ENCODE measurements at places on chromosomes 7 and 10.

DNA sequence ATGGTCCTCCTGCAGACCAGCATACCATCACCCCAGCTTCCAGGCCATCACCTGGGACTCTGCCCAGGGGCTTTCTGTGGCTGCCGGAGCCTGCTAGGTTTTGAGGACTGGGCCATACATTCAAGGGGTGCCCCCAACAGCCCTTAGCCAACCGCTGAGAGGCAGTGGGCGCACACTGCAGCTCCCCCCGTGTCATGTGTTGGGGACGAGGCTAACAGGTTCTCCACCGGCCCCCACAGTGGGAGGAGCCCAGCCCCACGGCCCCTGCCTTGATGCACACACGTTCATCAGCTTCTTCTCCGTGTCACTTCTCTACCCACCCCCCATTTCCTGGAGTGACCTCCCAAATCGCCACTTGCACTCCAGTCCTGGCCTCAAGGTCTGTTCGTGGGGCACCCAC lies 543.2 kb upstream of the FOXK1 start:
- DNase-seq, result no peak

- no peak for DNase-seq
These were observed 48.8 kb upstream of the PSAP start for GRCh38 chr10:71899665-71900412.

DNA sequence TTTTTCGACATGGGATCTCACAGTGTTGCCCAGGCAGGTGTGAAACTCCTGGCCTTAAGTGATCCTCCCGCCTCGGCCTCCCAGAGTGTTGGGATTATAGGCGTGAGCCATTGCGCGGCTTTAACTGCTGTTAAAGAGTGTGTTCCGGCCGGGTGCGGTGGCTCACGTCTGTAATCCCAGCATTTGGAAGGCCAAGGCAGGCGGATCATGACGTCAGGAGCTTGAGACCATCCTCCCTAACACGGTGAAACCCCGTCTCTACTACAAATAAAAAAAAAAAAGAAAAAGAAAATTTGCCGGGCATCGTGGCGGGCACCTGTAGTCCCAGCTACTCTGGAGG lies 1.1 kb downstream of the RABGEF1 start:
- no peak for DNase-seq

DNA sequence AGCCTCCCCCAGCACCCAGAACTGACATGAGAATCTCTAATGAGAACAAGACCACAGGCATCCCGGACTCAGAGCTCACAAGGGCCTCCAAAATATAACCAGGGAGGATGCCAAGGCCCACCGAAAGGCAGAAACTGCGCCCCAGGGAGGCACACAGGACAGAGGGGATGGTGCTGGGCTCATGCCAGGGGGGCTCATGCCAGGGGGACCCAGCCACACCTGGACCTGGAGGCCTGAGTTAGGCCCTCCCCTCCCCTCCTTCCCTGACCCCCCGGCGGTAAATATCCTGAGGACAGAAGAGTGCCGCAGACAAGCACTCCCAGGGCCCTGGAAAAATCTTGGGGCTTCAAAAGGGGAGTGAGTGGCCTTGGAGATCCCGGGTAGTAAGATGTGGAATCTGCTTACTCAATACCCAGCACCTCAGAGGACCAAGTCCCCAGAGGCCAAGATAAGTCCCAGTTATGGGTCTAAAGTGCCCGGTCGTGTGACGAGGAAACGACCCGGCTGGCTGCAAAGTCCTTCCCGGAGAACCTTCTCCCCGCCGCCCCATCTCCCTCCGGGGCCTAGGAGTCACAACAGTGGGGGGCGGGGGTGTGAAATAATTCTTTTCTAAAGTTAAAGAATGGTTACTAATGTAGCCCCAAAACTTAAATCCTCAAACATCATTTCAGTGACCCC lies 11.9 kb downstream of the PDGFA start:
- no peak for DNase-seq

GRCh38 chr10:106716381-106716780 lies 448.1 kb downstream of the SORCS1 start:
- DNase-seq, result no peak

DNA sequence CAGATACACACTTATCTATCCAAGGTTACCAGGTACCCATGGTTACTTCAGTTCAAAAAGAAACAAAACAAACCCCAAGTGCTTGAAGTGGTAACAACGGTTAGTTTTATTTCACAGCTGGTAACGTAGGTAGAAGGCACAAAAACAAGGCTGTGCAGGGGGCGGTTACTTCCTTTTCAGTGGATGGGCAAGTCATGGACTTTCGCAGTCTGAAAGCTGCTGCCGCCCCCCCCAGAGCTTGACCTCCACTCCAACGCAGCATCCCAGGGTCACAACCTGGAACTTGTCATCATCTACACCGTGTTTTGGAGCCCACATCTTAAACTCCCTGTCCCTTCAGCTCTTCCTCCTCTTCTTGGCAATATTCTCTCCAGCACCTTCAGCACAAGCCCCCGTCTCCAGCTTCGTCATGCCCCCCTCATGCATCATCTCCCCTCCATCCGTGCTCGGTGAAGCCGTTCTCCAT lies 181.2 kb upstream of the ITGB1 start:
- no peak for DNase-seq

GRCh38 chr7:102287111-102287980 lies 678 bp downstream of the SH2B2 start:
- no peak for DNase-seq

DNA sequence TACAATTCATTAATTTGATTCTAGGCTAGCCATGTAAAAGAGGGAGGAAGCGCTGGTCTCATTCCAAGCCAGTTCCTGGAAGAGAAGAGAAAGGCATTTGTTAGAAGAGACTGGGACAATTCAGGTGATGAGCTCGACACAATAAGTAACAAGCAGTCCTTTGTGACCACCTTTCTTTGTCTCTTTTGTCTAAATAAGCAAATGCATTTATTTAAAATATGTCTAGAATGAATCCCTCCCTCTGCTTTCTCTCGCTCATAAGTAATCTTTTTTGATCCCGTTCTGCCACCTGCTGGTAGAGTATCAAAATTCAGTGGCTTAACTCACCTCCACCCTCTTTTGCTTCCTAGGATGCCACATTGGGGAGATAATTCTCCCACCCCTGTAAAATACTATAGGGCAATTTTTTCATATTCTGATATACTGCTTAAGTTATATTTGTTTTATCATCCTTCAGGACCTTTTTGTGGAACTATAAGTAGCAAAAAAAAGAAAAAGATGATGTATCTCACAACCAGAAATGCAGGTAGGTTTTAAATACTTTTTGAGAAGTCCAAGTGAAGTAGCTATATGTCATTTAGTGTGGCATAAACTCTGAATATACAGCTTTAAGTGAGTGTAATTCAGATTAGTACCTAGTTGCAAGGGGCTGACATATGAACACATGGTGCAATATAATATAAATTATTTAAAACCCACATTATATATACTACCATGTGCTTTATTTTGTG lies 91.5 kb downstream of the GSDME start:
- DNase-seq, result no peak

DNA sequence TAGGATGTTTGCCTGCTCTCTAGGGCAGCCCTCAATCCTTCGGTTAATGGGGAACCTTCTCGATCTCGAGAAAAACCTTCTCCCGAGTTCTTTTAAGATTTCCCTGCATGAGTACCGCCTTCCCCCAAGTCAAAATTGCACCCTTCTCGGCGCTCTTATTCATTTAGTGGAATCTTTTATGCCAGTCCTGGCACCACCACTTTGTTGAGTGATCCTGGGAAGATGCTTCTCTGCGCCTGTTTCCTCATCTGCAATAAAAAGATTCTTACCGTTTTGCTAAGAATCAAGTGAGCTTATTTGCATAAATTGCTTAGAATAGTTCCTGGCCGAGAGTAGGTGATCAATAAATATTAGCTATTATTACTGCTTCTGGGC lies 697 bp downstream of the ARPC1A start:
- DNase-seq, result no peak

GRCh38 chr10:30836406-30836805 lies 195.3 kb downstream of the ZNF438 start:
- DNase-seq, result no peak

DNA sequence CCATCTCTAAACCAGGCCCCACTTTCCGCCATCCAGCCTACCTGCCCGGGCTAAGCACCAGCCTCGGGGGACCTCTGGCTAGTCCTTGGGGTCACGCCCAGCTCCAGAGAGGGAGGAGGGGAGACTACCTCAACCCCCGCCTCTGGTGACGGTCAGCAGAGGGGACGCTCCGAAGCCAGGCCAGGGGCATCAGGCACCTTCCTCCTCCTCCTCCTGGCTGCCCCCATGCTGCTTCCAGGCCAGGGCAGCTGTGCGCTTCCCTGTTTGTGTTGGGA lies 4.0 kb upstream of the SMARCD3 start:
- DNase-seq, result no peak

DNA sequence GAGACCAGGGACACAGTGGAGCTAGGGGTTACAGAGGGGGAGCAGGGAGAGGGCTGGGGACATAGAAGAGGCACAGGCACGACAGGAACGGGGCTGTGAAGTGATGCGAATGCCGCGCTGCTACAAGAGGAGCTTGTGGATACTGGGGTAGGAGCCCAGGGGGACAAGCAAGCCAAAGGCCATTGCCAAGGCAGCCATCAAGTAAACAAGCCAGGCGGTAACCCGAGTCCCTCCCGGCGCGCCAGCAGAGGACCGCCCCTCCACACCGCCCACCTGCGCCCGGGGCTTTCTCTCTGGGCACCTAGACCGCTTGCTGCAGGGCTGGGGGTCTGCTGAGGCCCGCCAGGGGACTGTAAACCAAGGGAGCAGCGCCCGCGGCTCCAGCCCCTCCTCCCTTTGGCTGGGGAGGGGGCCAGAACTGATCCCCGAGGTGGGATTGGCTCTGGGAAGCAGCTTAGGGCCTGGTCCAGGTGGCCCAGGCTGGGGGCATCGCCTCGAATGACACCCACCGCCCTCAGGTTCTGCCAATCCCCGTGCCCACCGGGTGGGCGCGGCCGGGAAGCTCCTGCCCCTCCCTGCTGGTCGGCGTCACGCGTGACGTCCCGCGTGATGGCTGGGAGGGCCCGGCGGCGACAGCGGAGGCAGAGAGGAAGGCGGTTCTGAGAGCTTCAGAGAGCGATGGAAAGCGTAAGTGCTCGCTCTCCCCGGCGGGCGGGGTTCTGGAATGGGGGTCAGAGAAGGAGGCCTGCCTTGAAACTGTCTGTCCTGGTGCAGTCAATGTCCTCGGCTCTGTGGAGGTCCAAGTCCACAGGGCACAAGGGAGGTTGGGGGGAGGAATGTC lies 982 bp downstream of the SFXN3 start:
- no peak for DNase-seq

DNA sequence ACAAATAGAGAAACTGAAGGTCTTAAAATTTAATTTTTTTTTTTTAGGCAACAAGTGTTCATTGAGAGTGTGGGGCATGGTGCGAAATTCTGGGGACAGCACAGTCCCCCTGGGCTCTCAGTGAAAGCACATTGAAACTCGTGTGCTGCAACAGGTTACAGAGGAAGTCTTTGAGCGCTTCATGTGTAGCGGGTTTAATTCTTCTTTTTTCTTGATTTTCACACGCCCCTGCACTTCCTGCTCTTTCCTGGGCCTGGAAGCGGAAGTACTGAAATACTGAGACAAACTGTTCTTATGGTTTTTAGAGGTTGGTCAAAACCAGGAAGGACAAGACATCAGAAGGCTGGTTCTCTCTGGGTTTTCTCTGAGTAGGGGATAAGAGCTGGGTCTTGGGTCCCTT lies 203.5 kb downstream of the PTEN start:
- no peak for DNase-seq

DNA sequence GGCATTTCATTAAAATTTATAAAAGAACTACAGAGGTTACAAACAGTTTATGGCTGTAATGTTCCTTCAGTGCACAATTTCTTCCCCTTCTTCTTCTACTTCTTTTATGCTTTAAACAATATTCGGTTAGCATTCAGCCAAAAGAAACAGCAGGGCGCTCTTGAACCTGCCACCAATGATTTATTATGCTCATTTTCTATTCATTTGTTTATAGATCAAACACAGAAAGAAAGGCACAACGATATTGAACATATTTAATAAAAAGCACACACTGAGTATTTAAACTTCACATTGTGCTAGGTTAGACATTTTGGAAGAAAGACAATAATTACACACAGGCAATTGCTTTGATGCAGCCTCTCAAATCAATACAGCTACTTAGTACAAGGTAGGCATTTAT lies 1025.8 kb upstream of the LRRN3 start:
- no peak for DNase-seq

DNA sequence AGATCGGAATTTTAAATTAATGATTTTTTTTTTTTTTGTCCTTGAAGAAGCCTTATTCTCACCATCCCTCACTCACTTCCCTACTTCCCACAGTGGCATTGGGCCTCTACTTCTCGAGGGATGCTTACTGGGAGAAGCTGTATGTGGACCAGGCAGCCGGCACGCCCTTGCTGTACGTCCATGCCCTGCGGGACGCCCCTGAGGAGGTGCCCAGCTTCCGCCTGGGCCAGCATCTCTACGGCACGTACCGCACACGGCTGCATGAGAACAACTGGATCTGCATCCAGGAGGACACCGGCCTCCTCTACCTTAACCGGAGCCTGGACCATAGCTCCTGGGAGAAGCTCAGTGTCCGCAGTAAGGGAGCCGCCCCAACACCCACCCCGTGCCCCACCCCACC lies 23.5 kb downstream of the RET start:
- DNase-seq, result no peak

- no peak for DNase-seq
These were observed 5.4 kb downstream of the AKR1B1 start for GRCh38 chr7:134453518-134453917.

GRCh38 chr7:122453432-122453831 lies 148.9 kb upstream of the FEZF1 start:
- DNase-seq, result no peak

DNA sequence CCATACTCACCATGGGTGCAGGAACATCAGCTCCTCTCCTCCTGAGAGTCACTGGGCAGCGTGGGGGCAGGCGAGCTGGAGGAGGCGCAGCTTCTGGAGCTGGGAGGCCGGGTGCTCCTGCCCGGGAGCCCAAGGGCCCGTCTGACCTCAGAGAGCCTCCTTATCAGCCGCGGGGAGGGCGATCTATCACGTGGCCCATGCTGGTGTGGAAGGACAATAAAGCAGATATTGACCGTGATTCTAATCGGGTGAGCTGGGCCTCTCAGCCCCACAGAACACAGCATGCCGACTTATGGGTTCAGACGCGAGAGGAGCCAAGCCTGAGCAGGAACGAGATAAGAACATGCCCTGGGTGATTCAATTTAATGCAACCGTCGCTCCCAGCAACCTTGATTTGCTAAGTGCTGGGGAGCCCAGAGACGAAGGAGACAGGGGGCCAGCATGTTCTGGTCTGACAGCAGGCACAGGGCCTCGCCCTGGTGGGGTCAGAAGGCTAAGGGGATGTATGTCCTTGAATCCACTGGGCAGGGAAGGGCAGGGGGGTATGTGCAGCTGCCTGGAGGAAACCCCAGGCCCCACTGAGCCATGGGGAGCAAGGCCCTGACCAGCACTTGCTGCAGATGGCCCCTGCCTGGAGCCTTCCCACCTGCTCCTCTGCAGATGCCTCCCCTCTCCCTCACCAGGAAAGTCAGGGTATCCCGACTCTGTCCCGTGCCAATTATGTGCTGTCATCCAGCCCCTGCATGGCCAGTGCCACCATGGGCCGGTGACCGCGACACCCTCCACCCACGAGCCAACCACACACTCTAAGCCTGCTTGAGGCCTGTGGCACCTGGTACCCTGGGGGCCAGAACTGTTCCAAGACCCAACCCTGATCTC lies 95.3 kb upstream of the RET start:
- no peak for DNase-seq

All from GM12891 (cell line).